ENCODE measurements at places on chromosomes 1 and 21.

GRCh38 chr21:29384683-29385359, 86.1 kb downstream of the BACH1 start:
- DNase-seq = no peak

DNA sequence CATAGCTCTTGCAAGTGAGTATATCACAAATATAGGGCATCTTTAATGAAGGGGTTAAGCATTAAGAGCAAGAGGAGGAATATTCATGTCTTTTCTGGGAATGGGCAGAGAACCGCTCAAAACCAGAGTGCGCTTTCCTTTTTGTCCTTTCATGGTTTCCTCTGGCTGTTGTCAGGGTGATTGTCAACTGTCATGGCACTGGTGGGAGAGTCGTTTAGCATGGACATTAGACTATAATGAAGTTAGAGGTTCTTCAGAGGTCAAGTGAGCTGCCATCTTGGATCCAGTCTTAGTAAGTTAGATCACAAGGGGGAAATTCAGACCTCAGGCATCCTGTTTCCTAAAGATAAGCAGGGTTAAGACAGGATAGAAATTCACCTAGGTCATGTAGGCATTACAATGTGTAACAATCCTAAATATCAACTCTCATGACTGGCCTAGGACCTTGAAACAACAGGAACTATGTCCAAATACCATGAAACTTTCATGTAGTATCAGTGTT, 12.1 kb upstream of the COA6 start:
- no peak for DNase-seq

- DNase-seq = no peak
Measured at GRCh38 chr1:37559080-37559479, 2.3 kb downstream of the DNALI1 start.

- DNase-seq = no peak
Measured at GRCh38 chr1:57222801-57223200, 201.1 kb downstream of the DAB1 start.

GRCh38 chr1:161771161-161771560, 5.0 kb downstream of the ATF6 start:
- no peak for DNase-seq

DNA sequence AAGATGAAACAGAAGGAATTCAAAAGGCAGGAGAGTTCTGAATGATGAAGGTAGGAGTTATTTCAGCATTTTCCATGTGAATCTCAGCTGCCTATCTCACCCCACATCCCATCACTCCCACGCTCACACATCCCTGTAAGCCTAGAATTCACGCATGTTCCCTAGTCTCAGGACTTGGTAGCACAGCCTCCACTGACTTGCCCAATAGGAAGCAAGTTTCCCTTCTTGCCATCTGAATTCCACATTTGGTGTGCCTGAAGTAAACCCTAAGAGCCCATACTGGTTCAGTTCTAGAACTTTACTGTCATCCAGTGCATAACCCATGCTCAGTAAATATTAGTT, 56.6 kb downstream of the STYXL2 start:
- no peak for DNase-seq

DNA sequence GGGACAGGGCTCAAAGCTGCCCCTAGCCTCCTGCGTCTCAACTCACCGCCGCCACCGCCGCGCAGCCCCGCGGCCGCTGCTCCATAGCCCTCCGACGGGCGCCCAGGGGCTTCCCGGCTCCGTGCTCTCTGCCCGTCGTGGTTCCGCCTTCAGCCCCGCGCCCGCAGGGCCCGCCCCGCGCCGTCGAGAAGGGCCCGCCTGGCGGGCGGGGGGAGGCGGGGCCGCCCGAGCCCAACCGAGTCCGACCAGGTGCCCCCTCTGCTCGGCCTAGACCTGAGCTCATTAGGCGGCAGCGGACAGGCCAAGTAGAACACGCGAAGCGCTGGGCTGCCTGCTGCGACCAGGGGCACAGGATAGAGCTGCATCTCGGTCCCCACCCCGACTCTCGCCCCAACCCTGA, at the start of gene TNFRSF25:
TNFRSF25 (minus strand) TSS at position 151 of the 400 bp plus-strand sequence; CDS start at position 85, 66 bp downstream.
- peak; percentile 74 for DNase-seq

GRCh38 chr1:32247452-32247851, 430 bp downstream of the FAM167B start:
- DNase-seq = no peak

GRCh38 chr1:78254517-78254916, 208.8 kb downstream of the GIPC2 start:
- no peak for DNase-seq

- DNase-seq = no peak
Measured at GRCh38 chr1:4794020-4794780, 139.8 kb downstream of the AJAP1 start.

DNA sequence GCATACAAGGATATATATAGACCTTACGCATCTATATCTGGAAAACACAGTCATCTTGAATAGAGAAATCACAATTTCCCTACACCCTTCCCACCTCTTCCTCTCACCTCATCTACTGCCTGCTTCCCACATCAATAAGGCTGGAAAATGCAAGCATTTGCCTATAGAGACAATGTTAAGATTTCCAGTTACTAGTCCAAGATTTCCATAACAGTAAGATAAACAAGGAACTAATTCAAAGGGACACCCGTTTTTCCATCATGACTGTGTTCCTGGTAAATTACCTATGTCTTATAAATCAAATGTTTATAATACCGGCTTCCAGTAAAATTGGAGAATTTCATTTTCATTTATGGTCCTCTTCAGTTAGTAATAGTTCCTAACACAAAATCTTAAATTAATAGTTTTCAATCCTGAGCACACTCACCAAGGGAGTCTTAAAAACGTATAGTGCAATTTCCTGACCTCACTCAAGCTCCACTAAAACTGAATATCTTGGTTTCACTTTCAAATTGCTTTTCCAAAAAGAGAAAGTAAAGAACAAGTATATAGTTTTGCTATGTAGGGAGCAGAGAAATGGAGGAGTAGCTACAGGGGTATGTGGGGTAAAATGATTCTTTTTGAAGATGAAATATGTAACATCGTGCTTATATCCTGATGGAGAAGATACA, 398.7 kb downstream of the PLPP3 start:
- no peak for DNase-seq

GRCh38 chr1:16450863-16451481, 10.4 kb downstream of the NECAP2 start:
- no peak for DNase-seq

GRCh38 chr1:25694167-25695007, 77.8 kb downstream of the MAN1C1 start:
- no peak for DNase-seq

Measured in stimulated activated naive CD8-positive, alpha-beta T cell treated with anti-CD3 and anti-CD28 coated beads, Interleukin-15, Interleukin-2, amounts not matched to agents 100 U/mL and 50 U/mL, for 24 hours (primary cell).